Pulmonary artery endothelial cell (primary cell): ENCODE measurements at places on chromosomes 11 and 22. TPM values are rescaled to one million over a fixed set of nuclear protein-coding genes. Genes with fewer than 3 reads are reported as not detected.

MRGPRX4 gene
- total RNA-seq, result not detected in 2 replicates

LRRC56 gene
- total RNA-seq, result 0.40 and 0.46 TPM in 2 replicates

LARGE1 gene
- total RNA-seq, result 2.8 and 3.9 TPM in 2 replicates

MISFA gene
- 0.28 and 0.46 TPM in 2 replicates for total RNA-seq

UBE2L3 gene
- total RNA-seq, result 28.7 and 41.2 TPM in 2 replicates

PNPLA2 gene
- 21.5 and 22.4 TPM in 2 replicates for total RNA-seq

ANKRD13D gene
- 27.0 and 30.1 TPM in 2 replicates for total RNA-seq

HORMAD2 gene
- total RNA-seq, result not detected in 2 replicates

LDHA gene
- 695 and 699 TPM in 2 replicates for total RNA-seq

LINC01488 gene
- total RNA-seq, result not detected in 2 replicates

RIBC2 gene
- 0.86 and 1.7 TPM in 2 replicates for total RNA-seq

TRIM51 gene
- total RNA-seq, result not detected in 2 replicates

UPK3A gene
- not detected in 2 replicates for total RNA-seq

NELL1 gene
- total RNA-seq, result not detected in 2 replicates

SELENOM gene
- total RNA-seq, result 21.1 and 46.6 TPM in 2 replicates

RAD9A gene
- 5.0 and 5.3 TPM in 2 replicates for total RNA-seq

RIMBP3C gene
- total RNA-seq, result 0.04 TPM in 1 of 2 replicates, not detected in the other

GAS2 gene
- 0.53 and 0.88 TPM in 2 replicates for total RNA-seq
